ENCODE measurements at places on chromosomes 5 and 9.

DNA sequence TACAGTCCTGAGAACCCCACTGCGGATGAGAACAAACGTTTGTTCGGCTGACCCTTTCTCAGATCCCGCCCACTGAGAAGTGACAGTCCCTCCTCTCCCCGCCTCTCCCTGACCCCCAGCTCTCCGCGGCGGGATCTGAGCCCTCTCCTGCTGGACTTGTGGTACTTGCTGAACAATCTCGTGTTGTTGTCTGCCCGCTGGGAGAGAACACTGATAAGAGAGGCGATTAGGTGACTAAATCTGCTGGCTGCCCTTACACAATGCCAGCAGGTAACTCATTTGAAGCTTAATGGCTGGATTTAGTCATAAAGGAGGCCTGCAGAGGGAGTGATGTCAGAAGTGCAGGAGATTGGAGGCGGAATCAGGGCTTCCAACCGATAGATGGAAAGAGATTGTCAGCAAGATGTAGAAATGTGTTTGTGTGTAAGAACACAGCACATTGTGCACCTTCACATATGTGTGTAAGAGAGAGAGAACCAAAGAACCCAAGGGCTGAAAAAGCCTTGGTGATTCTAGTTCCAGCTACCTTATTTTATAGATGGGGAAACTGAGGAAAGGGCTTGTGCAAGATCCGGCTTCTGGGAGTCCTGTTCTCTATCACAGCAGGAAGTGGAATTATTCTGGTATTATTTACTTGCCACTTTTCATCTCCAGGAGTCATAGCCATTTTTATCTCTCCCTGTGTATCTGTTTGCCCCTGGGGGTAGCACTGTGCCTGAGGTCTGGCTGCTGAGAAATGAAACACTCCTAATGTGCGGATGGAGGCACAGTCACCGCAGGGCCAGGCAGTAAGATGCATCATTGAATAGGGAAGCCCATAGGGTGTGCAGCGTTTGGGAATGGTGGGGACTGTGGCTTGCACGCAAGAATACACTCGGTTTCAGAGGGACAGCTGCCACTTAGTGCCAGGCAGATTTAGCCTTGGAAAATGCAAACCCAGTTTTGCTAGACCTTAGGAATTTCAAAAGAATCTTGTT, 203.7 kb upstream of the MSX2 start:
- DNase-seq: no peak

DNA sequence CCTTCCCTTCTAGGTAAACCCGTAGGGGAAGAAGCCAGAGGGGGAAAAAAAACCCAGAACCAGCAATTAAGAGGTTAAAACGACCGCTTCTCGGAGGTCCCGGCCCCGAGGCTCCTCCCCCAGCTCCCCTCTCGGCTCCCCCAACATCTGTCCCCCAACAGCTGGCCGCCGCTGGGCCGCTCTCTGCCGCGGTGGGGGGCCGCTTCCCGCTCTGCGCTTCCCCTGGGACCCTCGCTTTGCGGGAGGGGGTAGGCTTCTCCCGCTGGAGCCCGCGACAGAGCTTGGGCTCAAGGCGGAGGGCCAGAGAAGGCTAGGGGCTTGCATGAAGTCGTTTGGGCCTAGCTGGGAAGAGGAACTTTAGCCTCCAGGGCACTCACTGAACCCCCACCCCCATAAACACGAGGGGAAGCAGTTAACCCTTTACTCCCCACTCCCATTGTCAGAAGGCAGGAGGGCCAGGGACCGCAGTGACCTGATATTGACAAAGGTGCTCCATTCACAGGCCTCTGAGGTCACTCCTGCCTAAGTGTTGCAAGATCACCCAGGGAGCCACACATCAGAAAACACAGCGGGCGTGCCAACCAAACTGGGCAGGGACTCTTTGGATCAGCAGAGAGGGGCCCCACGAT, 7.5 kb downstream of the LHX6 start:
- no peak for DNase-seq

DNA sequence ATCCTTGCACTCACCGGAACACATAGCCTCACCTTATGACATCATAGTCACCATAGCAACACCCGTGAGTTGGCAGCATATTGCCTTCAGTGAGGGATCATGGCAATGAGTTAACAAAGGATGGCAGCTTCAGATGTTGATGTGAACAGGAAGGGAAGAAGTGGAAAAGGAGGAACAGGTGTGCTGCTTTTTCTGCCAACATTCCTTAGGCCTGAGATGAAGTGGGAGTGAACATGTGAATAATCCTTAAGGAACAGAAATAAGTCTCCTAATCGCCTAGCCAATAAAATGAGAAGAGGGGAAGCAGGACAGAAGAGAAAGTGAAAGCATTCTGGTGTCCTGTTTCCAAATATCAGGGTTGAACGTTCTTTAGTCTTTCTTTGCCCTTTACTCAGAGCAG, 360.0 kb downstream of the BRINP1 start:
- no peak for DNase-seq

GRCh38 chr9:16023446-16023845, 470.6 kb downstream of the CCDC171 start:
- DNase-seq: no peak

DNA sequence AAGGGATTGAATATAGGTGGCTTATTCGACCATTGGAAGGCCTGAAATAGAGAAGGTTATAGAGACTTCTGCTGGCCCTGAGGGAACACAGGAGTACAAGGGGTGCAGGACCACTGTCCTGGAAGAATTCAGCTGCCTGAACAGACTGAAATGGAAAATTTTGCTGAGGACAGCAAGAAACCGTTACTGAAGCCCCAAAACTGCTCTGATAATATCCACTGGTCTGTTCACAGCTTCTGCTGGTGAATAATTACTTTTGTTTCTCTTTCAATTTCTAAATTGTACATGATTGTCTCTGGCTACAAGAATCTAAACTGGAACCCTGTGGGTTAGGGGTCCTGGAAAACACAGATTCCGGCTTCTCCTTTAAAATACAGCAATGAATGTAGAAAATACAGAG, 218.5 kb upstream of the CDH12 start:
- DNase-seq: no peak

- no peak for DNase-seq
Measured at GRCh38 chr9:134864821-134865190, 15.8 kb upstream of the FCN2 start.

DNA sequence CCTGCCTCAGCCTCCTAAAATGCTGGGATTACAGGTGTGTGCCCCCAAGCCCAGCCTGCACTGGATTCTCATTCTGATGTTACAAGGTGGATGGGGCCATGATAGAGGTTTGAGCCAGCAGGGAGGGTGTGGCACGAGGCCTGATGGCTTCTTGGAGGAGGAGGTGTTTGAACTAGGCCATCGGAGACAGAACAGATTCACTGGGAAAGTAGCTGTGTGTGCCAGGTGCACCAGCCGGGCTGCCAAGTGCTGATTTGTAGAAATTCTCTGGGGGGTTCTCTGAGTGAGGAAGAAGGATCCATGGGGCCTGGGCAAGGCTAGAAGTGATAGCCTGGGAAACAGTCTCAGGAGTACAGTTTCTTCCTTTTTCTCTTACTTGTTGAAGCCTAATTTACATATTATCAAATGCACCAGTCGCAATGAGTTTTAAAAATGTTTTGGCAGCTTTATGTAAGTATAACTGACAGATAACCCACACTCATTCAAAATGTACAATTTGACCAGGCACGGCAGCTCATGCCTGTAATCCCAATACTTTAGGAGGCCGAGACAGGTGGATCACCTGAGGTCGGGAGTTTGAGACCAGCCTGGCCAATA, 31.1 kb upstream of the STXBP1 start:
- no peak for DNase-seq

DNA sequence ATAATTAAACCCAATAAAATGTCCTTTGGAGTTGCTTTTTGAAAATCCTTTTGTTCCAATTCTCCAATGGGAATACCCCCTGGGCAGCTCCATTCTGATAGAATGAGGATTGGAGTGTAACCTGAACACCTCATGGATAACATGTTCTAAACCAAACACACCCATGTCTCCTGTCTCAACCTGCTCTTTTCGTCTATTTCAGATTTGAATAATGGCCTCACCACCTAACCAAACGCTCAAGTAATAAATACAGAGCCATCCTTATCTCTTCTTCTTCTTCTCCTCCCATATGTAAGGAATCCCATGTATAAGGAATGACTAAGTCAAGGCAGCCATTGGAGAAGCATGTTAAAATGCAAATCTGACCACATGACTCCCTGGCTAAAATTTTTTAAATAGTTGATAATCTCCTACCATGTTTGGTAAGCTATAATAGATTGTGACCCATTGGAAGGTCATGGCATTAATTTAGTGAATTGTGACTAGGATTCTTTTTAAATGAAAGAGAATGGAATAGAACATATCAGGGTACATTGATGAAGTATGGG, 26.0 kb downstream of the ELL2 start:
- no peak for DNase-seq

DNA sequence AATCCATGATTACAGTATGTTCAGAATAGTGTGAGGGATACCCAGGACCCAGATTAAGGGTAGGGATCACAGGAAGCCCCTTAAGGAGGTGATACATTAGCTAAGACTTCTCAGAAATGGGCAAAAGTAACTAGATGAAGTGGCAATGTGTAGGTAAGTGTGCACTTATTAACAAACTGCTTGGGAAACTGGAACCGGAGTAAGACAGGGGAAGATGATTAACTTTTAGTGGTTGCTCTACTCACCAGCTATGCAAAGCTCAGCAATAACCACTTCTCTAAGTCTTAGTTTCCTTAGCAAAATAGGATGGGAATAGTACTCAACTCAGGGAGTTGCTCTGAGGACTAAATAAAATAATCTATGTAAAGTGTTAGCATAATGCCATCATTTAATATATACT, 182.2 kb downstream of the MCTP1 start:
- no peak for DNase-seq

- no peak for DNase-seq
Measured at GRCh38 chr5:158120760-158121159, 261.8 kb upstream of the CLINT1 start.

GRCh38 chr5:145811834-145812625, 23.1 kb downstream of the PRELID2 start:
- no peak for DNase-seq

- DNase-seq: no peak
Measured at GRCh38 chr5:139513852-139514485, 31.4 kb upstream of the STING1 start.

GRCh38 chr5:38543886-38544285, 12.6 kb downstream of the LIFR start:
- DNase-seq: no peak

DNA sequence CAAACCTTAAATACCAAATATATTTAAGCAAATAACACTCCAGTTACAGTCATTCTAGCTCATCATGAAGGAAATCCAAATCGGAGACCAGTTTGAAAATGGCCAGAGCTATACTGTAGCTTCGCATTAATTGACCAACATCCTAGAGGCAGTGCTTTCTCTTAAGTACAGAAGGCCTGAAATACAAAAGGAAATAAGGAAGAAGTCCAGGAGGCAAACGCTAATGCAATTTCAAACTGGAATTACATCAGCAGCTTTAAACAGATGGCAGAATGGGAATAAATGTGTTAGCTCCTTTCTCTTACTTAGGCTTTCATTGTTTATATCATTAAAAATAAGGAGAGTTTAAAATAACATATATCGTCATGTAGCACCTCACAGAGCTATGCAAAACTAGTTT, 197.0 kb downstream of the SEC61B start:
- no peak for DNase-seq

GRCh38 chr5:34928267-34928666, 1.1 kb upstream of the DNAJC21 start:
- no peak for DNase-seq

- DNase-seq: no peak
Measured at GRCh38 chr9:135814421-135815095, 92.8 kb downstream of the CAMSAP1 start.

- no peak for DNase-seq
Measured at GRCh38 chr5:620586-621180, 8.5 kb downstream of the CEP72 start.

- DNase-seq: no peak
Measured at GRCh38 chr5:38681029-38681706, 124.7 kb upstream of the LIFR start.

- DNase-seq: no peak
Measured at GRCh38 chr5:181168595-181169118, 21.3 kb downstream of the OR2V2 start.

GRCh38 chr9:378263-378662, 163.6 kb downstream of the DOCK8 start:
- DNase-seq: no peak

- DNase-seq: no peak
Measured at GRCh38 chr9:136757328-136757727, 715 bp downstream of the LCN8 start.

DNA sequence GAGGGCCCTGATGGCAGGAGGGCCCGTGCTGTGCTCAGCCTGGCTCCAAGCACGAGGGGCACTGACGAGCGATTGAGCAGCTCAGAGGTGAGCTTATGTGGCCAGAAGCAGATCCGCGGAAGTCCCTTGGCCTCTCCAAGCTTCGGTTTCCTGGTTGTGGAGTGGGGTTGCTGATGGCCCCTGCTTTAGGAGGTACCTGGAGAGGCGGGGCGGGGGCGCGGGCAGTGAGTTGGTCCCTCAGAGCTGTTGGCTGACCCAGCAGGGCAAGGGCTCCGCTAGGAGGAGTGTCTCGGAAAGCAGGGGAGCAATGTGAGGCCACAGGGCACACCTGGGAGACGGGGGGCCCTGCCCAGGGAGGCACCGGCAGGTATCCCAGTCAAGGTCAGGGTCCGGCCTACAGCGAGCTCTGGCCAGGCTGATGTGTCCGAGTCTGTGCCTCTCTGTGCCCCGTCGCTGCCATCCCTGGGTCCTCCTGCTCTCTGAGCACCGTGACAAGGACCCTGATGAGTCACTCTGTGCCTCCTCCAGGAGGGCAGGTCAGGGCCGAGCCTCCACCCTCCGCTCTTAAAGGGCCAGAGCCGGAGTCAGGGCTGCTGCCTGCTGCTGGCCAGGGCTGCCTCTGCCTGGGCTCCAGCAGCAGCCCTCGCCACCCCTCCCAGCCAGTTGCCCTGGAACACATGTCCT, 14.8 kb downstream of the NCS1 start:
- no peak for DNase-seq

DNA sequence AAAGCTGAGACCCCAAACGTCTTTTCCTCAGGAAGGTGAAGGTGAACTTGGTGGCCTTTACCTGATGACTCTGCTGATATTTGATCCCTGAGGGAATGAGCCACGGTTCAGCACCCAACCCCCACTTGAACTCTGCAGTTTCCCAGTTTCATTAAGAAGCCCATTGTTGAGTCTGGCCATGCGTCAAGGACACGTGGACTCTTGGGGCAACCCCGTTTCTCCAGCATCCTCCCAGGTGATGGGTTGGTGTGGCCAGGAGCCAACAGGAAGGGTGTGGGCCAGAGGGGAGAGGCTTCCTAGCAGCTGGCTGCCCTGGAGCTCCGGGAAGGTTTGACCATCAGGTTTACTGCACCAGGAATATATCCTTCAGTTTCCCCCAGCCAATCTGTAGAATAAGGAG, 59.5 kb upstream of the GNE start:
- DNase-seq: no peak

- DNase-seq: no peak
Measured at GRCh38 chr5:112270299-112271293, 148.5 kb downstream of the EPB41L4A start.

- peak; percentile 36 for DNase-seq
Measured at GRCh38 chr9:131478421-131478868, 24.3 kb upstream of the POMT1 start.

GRCh38 chr9:98215821-98216220, 23.4 kb upstream of the CORO2A start:
- DNase-seq: no peak

GRCh38 chr5:77325921-77326541, 115.6 kb downstream of the PDE8B start:
- no peak for DNase-seq

- no peak for DNase-seq
Measured at GRCh38 chr5:43141211-43141610, 20.5 kb downstream of the ZNF131 start.

All from activated CD4-positive, alpha-beta T cell treated with anti-CD3 and anti-CD28 coated beads for 24 hours (primary cell).